ENCODE measurements at places on chromosomes 1 and 21.

- no peak for DNase-seq
Measured at GRCh38 chr1:248585266-248585665, 10.7 kb upstream of the OR2T34 start.

DNA sequence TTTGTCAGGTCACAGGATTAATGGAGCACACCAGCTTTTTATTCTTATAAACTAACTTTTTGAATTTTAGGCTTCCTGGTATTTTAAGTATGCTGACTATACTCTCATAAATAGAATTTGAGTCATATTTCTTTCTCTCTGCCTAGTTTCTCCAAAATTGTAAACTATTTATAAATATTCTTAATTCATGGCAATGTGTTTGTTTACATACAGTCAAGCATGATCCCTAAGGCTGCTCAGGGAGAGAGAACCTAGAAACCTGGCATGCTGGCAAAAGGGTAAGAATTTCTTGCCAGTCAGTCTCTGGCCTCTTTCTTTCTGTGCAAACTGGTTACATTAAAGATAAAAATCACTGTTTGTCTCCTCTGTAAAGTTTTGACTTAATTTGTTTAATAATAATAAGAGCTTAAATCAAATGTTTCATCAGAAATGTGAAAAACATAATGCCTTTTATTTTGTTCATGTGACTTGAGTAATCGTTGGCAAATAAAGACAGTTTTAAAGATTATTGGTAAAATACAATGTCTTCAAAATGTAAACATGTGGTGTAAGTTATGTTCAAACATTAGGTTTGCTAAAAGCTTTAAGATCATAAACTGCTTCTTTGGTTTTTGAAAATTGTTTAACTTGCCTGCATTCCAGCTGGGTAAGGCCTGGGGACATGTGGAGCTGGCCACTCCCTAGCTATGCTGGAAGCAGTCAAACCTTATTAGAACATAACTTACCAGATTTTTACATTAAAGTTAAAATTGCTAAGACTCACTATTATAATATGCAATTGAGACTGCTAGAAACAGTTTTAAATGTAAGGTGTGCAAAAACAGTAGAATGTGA lies 1401.7 kb downstream of the NCAM2 start:
- no peak for DNase-seq

- no peak for DNase-seq
Measured at GRCh38 chr1:67335411-67335810, 27.7 kb downstream of the IL12RB2 start.

DNA sequence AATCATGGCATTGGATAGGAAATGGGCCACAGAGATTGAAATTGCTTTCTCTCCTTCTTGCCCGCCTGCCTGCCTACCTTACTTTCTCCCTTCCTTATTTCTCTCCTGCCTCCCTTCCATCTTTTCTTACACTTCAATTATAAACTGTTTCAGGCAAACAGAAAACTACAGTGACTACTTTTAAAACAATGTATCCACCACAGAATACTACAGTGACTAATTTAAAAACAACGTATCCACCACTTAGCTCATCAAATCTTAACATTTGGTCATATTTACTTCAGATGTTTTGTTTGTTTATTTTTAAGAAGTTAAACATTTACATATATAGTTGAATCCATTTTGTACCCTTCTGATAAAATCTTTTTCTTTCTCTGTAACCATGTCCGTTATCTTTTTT lies 54.4 kb downstream of the SNRPE start:
- no peak for DNase-seq

GRCh38 chr1:21741206-21741605 lies 41.7 kb downstream of the USP48 start:
- no peak for DNase-seq

DNA sequence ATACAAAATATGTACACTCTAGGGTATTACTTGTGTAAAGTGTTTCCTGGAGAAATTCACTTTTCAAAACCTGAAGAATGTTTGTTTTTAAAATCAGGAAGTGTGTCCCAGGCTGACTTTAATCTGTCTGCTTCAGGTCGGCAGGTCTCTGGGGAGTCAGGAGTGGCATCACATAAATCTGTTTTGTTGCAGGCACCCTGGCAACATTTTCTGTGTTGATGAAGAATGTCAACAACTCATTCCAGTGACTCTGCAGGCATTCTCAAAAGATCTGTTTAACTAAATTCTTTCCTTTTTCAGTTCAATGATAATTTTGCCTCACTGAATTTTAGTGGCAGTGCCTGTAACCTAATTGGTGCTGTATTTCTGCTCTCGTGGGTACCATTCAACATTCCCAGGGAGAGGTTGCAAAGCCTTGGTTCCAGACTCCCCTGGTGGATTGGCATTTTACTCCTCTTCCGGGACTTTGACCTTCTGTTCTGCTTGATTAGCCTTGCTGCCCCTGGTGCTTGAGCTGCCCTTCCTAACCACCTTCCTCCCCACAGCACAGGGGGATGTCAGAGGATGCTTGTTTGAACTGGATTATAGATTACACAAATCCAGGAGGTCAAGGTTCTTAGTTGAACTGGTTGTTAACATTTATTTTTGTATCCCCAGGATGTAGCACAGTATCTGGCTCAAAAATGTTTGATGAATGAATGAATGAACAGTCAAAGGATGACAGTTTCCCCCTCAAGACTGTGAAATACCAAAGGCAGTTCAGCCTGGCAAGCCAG lies 55.4 kb upstream of the LPGAT1 start:
- DNase-seq, result no peak

- DNase-seq, result no peak
Measured at GRCh38 chr1:56070601-56071000, 508.8 kb downstream of the PLPP3 start.

DNA sequence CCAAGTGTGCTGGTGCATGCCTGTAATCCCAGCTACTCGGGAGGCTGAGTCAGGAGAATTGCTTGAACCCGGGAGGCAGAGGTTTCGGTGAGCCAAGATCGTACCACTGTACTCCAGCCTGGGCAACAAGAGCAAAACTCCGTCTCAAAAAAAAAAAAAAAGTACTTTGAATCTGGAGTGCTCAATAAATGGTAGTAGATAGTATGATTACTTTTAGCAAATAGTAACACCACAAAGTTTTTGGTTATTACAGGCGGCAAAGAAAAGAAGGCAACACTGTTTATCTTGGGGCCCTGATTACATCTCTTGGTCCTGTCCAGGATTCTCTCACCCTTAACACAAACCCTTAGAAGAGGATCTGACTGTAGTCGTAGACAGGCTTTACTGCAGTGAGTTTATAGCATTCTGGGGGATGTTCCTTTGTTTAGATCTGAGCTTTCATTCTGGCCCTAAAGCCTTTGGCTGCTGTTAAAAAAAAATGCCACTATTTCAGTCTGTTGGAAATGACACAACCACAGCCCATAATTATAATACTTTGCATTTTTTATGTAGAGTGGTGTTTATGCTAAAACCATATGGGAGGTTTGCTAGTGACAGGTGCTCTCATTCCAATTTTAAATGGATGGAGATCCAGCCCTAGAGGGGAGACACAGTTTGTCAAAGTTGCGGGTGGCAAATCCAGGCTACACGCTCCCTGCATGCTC lies 79.7 kb upstream of the SLC2A1 start:
- no peak for DNase-seq

Data from CD4-positive, alpha-beta T cell treated with Interferon alpha-2 for 1 hour (primary cell).